Stimulated activated CD8-positive, alpha-beta memory T cell treated with anti-CD3 and anti-CD28 coated beads, Interleukin-15, amount 100 ng/mL, for 1 hour (primary cell): ENCODE measurements at places on chromosomes 1 and 21.
A peak's percentile ranks its signal among the peaks of the same experiment; 100 is the strongest.

DNA sequence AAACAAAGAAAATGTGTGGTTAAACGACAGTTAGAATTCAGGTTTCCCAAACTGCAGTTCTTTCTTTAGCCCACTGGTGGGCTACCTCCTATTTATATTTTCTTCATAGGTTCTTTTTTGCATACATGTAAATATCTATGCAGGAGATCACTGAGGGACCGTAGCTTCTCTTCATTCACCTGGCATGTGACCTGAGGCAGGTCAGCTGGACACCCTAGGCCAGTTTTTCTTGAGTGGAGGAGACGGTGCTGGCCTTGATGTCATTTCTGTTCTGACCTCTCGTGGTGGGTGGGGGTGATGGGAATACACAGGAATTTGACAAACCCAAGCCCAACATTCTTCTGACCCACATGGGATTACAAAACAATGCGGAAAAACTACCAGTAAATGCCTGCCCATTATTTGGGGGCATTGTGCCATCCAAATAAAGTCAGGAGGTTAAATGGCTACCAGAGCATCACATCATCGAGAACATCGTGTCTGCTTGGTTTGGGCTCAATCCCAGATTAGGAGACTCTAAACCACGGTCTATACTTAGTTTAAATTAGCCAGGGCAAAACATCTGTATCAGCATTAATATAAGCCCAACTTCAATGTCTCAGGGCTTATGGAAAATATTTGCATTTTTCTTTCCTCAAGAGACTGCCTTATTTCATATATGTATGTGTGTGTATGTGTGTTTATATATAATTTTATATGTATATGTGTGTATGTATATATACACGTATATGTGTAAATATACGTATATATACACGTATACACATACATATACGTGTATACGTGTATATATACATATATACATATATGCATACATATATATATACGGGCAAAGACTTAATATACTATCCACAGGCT lies 7.4 kb upstream of the IRF2BP2 start:
- DNase-seq, result no peak

DNA sequence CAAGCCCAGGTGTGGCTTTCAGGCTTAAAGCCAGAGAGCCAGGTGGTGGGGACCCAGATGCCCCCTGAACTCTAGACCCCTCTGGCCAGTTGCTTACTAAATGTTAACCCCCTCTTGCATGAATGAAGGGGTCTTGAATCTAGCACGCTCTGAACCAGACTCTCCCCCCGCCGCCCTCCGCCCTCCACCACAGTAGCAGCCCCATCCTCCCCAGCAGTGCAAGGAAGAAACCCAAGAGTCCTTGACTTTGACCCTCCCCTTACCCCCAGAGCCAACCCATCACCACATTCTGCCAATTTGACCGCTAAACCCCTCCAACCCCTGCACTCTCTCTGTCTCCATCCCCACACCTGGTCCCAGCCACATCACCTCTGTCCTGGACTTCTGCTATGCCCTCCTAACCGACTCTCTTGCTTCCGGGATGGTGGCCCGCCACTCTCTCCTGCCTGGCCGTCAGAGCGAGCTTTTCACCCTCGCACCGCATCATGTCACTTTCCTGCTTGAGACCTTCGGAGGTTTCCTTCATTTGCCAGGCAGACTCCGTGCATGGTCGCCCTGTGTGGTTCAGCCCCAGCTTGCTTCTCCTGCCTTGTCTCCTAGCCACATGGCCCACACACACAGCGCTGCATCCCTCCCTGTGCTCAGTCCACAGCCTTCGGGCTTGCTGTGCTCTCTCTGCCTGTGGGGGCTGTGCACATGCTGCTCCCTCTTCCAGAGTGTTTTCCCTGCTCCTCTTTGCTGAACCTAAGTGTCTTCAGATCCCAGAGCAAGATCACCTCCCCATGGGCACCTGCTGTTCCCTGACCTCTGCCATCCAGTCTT lies 113.4 kb downstream of the HUNK start:
- DNase-seq, result no peak

DNA sequence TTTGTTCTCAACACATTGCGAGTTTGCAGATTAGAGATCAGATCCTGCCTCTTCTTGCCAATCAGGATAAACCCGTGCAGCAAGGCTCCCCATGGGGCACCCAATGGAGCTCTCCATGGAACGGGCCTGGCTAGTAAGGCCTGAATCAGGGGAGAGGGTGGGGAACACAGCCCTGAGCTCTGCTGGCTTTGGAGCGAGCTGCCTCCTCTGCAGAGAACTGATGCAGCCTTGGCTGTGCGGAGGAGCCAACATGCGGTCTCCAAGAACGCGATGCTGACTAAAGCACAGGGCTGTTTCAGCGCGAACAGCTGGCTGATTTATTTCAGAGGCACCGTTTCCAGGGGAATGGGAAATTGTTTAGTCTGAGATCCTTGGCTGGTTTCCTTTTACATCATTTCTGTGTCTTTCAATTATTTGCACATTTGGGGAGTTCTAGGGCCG lies 139.7 kb downstream of the TSEN15 start:
- DNase-seq, result no peak

DNA sequence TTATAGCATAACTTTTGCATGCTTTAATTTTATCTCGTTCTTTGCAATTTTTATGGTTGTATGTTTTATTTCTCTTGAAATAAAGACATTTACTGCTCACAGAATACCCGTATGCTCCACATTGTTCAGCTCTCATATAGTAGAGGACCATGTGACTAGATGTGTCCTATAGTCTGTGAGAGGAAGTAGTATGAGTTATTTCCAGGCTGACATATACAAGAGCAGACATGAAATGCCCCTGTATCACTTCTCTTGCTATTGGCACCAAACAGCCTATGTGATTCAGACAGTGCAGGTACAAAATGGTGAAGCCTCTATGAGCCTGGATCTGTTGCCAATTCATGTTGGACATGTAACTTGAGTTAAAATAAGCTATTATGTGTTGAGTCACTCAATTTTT lies 5.8 kb upstream of the FCRL5 start:
- DNase-seq, result no peak

- no peak for DNase-seq
These were observed 78.3 kb downstream of the CLEC20A start for GRCh38 chr1:178418284-178418955.

- DNase-seq, result no peak
These were observed 2.0 kb downstream of the SYDE2 start for GRCh38 chr1:85198864-85199263.

DNA sequence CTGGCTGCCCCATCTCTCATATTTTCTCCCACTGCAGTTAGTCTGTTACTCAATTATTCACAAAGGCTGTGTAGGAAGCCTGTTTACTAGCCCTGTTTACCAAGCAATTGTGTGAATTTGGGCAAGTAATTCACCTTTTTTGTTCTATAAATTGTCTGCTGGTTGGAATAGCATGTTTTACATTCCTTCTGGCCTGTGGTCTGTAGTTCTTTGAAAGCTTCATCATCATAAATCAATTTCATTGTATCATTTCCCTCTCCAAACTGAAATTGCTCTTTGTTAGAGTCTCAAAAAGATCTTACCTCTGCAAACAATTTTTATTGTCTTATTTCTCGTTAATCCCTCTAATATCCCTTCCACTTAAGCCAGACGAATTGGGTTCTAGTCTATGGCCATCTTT lies 1059.5 kb upstream of the ADGRL4 start:
- DNase-seq, result no peak

DNA sequence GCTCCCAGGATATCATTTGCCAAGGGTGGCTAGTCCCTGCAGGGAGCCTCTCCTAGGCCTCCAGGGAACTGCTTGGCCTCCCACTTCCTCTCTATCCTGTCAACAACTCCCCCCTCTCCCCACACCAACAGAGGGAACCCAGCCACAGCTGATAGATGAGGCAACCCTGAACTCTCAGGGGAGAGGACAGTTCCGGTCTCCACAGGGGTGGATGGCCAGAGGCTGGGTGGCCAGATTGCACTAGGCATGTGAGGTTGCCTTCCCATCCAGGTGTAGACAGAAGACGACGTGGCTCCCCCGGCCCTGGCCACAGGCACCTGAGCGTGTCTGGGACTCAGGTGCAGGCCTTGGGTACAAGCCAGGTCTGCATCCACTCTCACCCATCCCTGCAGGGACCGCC lies 53.3 kb downstream of the TOR1AIP2 start:
- DNase-seq, result no peak

DNA sequence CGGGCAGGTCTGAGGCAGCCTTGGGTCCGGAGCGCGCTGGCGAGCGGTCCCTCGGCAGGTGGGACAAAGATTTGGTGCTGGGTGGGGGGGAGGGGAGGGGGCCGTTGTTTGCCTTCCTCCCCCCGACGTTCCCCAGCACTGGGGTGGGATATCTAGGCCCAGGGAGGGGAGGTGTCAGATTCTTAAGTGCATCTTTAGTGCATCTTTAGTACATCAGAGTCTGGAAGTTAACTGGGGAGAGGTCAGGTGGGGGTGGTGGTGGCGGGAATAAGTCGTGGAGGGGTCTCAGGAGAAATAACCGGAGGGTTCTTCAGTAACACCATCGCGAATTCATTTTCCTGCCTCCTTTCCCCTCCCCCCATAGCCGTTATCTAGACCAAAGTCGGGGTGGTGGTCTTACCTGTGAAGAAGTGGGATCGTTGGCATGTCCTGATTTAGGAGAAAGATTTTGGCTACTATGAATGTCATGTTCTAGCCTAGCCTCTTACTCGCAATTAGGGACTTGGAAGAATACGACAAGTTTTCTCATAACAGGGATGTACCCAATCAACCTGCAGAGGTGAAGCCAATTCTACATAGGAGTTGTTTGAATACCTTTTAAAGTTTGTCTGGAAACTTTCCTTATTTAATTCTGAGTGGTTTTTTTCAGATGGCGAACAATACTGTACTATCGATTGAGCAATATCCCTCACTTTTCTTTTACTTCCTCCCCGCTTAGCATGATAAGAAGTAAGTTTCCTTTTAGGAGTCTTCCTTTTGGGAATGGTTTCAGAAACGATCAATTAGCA lies 886 bp downstream of the ZMYM4 start:
- no peak for DNase-seq

GRCh38 chr1:150552128-150552910 lies 3.1 kb downstream of the ADAMTSL4 start:
- DNase-seq, result no peak

DNA sequence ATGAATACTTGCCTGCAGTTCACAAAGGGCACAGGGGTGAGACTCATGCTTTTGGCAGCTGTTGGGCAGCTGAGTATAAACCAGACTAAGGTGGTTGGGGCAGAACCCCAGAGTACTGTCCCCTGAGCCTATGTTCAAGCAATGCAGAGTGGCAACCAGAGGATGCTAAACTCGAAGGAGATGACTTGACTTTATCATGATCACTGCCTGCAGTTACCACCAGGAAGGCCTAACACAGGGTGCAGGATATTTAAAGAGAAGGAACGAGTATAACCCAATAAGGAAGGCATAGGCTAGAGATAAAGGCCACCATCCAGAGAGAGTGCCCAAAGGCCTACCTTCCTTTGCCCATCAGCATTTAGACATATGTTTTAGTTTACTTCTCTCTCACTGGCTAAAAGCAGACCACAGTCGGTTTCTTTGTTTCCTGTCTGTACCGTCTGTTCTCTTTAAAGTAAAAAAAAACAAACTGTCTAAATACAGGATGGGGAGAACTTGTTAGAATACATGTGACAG lies 83.3 kb downstream of the MPZL1 start:
- DNase-seq, result no peak

DNA sequence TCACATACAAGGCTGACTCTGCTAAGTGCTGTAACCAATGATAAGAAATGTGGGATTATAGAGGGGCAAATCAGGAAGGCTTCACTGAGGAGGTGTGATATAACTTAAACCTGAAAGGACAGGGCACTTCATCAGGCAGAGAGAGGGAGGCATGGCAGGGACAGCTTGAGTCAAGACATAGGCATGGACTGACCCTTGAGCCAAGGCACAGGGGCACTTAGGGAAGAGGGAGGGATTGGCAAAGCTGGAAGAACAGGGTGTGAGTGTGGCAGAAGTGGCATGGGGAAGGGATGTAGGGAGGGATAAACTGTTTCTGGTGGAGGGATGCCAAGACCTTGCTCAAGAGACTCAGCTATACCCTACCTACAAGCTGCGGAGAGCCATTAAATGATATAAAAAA lies 81.3 kb downstream of the PLXNA2 start:
- no peak for DNase-seq

- DNase-seq, result no peak
These were observed 12.9 kb downstream of the EPB41 start for GRCh38 chr1:28927266-28927647.

DNA sequence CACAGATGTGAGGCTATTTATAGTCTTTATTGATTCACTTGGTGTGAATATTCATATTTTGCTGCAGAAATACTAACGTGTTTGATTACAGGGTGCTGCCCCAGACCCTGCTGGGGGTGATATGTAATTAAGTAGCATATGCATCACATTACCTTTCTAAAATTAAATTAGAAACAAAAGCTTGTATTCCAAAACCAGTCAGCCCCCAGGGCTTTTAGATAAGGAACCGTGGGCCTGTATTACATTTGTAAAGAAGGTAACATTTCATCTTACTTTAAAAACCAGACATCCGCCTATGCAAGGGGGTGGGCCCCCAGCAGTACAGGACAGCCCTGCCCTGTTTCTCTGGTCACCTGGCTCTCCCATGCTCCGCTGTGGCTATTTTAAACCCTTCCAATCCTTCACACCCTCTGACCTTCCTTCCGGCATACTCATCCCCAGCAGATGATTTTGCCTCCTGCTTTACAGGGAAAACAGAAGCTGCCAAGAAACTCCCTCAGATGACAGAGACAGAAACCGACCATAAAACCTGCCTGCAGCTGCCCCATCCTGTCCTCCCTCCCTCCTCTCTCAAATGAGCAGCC lies 22.0 kb upstream of the KCNC4 start:
- DNase-seq, result no peak

DNA sequence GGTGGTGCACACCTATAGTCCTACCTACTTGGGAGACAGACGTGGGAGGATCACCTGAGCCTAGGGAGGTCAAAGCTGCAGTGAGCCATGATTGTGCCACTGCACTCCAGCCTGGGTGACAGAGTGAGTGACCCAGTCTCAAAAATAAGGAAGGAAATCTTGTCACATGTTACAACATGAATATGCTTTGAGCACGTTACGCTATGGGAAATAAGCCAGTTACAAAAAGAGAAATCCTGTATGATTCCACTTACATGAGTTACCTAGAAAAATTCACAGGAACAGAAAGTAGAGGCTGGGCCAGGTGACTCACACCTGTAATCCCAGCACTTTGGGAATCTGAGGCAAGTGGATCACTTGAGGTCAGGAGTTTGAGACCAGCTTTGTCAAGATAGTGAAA lies 6.7 kb upstream of the PADI6 start:
- no peak for DNase-seq

GRCh38 chr1:2554621-2555387 lies 1.4 kb upstream of the TNFRSF14 start:
- DNase-seq, result peak; percentile 23

DNA sequence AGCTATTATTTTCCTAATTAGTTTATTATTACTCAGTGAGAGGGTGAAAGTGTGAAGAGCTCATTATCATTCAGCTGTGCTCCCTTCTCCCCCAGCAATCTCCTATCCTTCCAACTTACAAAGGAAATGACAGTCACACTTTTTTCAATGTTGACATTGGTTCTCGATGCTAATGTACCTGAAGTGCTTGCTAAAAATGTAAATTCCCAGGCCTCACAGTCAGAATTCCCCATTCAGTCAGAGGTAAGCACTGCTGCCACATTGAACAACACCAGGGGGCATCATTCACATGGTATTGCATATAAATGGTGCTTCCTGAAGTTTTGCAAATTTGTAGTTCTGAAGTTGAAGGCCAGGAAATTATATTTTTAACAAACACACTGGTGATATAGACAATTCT lies 132.7 kb upstream of the FOXD3 start:
- DNase-seq, result no peak

GRCh38 chr1:247576514-247576913 lies 11.6 kb upstream of the OR2G2 start:
- DNase-seq, result no peak
